ENCODE measurements at places on chromosomes 13 and 19.
A peak's percentile ranks its signal among the peaks of the same experiment; 100 is the strongest.

- no peak for DNase-seq
Observed at GRCh38 chr13:31129419-31129818, 32.3 kb downstream of the HSPH1 start.

GRCh38 chr13:25329706-25330105 lies 28.3 kb downstream of the NUP58 start:
- peak; percentile 9 for DNase-seq

DNA sequence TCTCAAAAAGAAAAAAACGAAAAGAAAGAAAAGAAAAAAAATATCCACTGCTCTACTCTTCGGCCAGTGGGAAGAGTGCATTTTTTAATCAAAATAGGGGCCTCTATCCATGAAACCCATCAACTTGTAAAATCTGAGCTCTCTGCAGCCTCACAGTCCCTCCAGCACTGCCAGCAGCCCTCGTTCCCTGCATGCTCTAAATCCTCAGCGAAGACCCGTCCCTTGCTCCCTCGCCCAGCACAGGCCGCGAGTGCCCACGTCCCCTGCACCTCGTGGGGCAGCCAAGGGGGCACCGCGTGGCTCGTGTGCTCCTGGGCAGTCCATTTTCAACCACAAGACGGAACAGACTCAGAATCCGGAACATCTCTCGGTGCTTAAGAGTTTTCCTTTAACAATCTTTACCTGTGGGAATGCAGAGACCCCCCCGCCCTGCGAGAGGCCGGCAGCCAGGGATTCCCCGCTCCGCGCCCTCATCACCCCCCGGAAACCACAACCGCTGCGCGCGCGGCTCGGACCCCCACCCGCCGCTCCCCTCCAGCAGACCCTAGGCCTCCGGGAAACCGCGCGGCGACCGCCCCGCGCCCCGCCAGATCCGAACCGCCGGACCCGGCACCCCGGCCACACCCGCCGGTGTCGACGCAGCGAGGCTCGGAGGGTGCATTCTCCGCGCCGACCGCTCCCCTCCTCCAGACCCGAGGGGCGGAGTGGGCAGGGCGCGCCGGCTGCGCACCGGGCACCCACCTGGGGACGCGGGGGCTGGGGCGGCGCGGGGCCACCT lies 638 bp downstream of the ANKRD27 start:
- DNase-seq = no peak

DNA sequence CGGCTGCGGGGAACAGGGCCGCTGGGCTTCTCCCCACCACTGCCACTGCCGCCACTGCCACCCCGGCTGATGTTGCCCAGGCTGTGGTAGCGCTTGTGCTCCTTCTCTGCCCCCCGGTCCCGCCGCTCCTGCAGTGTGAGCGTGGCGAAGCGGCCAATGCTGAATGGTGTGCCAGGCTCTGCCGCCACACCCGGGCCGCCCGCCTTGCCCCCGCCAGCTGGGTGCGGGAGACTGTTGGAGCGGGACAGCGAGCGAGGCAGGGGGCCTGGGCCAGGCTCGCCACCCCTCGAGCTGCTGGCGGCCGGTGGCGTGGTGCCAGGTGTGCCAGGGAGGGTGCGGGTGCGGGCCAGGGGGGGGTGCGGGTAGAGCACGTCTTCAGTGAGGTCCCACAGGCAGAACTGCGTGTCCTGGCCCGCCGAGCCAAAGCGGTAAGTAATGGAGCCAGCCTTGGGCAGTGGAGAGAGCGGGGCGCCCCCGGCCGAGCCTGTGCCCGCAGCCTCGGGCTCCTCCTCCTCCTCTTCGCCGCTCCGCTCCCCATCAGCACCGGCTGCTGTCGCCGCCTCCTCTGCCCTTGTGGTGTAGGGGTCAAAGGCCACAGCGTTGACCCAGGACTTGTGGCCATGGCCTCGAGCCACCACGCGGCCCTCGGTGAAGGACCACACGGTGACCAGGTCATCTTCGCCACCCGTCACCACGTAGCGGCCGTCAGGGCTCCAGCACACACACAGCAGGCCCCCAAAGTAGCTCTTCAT lies 3.7 kb upstream of the DMPK start:
- DNase-seq = no peak

GRCh38 chr19:36972571-36972970 lies 56.4 kb downstream of the ZNF568 start:
- DNase-seq = no peak

DNA sequence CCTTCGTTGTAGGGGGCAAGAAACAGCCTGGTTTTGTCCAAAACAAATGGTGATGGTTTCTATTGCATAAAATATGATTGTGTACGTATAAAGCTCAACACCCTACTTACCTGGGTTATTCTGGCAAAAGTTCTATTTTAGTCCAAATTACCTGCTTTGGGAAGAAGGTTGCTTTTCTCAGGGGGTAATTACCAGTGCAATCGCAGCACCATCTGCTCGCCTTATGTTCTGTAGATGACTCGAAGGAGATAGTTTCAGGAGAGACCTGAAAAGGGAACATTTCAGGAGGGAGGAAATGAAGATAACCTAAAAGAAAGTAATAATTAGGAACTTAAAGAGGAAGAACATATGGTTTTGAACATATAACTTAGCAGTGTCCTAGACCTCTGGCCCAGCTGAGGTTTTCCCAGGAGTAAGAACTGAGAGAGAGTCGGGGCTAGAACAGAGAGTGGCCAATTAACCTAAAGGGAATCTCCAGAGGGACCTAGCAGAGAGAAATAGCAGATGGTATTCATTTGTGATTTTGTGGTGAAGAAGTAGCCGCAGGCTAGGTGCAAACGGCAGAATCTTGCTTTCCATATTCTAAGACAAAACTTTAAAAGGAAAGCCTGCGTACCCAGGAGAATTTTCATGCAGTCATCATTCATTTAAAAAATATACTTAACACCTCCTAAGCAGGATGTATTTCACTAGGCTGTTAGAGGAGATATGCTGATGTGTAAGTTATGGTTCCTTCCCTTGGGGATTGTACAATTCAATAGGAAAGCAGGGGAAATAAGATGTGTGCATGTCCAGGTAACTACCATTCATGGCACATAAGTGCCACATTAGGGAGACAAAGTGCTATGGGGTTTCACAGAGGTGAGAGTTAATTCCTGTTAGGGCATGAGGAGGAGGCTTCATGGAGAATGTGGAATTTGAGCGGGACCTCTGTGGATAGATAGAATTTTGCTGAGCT lies 113.0 kb upstream of the SLC10A2 start:
- peak; percentile 8 for DNase-seq

GRCh38 chr13:99666146-99666805 lies 165.0 kb downstream of the TM9SF2 start:
- DNase-seq = no peak

GRCh38 chr19:1652471-1653299 lies at the start of gene TCF3:
TCF3 (minus strand) TSS chr19:1652615; CDS start chr19:1650248, 2,367 bp downstream.
- peak; percentile 97 for DNase-seq

- no peak for DNase-seq
Observed at GRCh38 chr13:79226938-79227337, 179.1 kb downstream of the RBM26 start.

DNA sequence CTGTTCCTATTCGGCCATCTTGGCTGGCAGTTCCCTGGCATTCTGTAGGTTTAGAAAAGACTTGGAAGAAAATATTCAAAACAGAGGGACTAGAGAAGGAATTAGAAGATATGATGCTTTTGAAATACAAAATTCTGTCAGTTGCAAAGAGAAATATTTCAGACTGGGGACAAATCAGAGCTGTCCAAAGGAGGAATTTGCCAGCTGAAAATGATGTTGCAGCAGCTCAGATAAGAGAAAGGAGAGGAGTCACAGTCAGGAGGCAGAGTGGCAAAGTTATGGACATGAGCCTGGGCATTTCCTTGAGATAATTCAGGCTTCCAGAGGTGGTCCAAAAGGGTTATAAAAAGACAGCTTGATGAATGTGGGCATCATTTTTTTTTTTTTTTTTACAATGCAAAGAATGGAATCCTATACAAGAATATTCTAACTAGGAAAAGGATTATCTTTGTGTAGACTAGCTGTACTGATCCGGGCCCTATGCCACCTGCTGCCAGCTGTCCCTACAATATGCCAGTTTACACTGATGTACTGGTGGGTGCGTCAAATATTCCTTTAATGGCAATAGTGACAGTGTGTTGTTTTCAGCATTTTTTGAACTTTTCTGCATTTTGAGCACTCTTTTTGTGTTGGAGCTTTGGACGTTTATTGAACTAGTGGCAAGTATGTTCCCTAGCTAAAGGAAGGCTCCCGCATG lies 31.8 kb upstream of the CBY2 start:
- no peak for DNase-seq

DNA sequence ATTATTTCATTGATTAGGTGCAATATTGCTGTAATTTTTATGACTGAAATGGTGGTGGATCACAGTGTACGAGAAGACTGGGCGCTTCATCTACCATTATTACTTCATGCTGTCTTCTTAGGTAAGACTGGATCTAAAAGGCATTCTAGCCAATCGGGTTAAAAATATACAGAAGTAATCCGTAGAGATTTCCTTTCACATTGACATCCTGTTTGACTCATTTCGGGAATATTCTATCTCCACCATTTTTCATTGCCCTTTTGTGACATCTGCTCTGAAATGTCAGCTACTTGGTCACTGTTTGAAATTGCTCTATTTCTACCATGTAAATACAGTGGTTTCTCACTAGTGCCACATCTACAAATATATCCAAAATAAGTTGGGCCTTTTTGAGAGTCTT lies 90.2 kb downstream of the ZAR1L start:
- DNase-seq = no peak

GRCh38 chr13:50119591-50119990 lies 104.3 kb downstream of the KCNRG start:
- DNase-seq = no peak

- no peak for DNase-seq
Observed at GRCh38 chr13:103903790-103904189, 837.6 kb upstream of the SLC10A2 start.

GRCh38 chr19:40300668-40301067 lies 15.5 kb upstream of the AKT2 start:
- no peak for DNase-seq

DNA sequence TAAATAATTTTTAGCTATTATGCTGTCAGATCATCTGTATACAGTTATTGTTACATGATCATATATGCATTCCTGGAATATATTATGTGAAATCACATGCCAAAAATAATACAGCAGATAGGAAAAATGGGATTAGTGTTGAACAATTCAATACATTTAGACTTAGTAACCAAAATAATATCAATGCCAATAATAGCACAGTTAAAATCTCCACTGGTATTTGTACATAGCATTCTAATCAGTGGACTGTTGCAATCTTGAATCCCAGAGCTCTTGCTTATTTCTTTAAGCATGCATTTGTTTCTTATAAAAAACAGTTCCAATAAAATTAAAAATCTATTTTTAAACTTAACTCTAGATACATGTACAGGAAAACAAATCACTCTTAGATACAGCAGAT lies 2772.2 kb downstream of the PCDH9 start:
- no peak for DNase-seq

DNA sequence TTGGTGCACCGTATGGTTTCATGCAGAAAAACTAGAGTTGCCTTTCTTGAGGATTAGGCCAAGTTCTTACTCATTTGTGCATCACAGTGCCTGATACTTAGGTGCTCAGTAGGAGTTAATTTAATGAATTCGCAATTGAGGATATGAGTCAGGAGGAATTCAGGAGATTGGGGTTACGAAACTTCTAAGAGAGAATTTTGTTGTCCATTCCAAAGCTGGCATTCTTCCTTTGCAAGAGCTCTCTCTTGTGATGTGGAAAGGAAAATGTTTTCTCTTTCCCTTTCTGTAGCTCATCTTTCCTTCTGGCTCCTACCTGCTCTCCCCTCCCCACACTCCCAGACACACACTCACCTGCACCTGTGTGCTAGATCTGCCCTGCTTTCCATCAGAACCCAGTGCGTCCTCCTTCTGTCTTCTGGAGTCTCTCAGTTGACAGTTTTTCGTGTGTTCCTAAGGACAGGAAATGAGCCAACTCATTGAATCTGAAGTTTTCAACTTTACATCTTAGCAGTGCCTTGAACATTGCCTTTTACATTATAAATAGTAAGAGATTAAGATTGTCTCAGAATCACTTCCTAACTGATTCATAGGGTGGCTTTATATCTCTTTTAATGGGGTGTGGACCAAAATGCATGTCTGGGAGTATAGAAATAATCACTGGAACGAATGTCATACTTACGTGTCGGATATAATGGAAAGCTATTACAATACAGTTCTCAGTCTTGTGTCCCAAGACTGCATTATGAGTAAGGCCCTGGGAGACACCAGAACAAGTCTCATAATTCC lies 19.7 kb upstream of the ERCC5 start:
- peak; percentile 79 for DNase-seq

Data from RPMI7951 (cell line).